Left forelimb (tissue), 1 donor: ENCODE measurements at places on chromosomes 7 and 10.

- no peak for DNase-seq
Observed at GRCh38 chr10:113713640-113713982, 33.9 kb downstream of the CASP7 start.

- DNase-seq = no peak
Observed at GRCh38 chr7:100195222-100195621, 17.5 kb downstream of the STAG3 start.

GRCh38 chr10:35480142-35480541, 125.0 kb upstream of the GJD4 start:
- no peak for DNase-seq

DNA sequence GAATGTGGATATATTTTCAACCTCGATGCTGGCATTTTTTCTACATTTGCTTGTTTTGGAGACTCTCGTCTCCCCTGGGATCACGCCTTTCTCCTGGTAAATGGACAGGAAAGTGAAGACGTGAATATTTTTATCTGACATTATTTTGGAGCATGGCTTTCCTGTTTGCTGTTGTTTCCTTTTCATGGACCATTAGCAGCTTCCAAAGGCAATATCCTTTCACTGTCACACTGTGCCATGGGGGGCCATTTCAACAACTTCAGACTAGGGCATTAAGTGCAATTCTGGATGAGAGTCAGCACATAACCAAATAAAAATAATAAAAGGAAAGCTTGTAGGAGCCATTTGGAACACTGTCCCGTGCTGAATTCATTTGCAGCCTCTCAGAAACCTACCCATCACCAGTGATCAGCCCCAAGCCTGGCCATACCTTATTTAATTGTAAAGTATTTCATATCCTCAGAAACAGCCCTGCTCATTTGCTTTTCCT, 75.9 kb upstream of the NEUROD6 start:
- no peak for DNase-seq

DNA sequence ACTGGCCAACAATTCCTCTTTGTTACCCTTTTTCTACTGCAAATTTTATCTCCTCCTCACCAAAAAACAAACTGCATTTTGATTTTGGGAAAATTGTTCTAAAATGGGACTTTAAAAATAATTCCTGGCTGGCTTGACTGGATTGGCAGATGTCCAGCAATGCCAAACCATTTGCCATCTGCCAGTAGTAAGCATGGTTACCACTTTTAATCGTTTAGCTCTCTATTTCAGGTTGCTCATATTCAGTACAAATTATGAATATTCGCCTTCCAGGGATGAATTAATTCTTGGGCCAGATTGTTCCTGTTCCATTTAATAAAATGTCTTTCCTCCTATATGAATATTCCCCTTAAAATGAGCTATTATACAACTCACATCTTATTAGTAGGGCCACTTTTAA, 35.7 kb downstream of the SMNDC1 start:
- DNase-seq = no peak

DNA sequence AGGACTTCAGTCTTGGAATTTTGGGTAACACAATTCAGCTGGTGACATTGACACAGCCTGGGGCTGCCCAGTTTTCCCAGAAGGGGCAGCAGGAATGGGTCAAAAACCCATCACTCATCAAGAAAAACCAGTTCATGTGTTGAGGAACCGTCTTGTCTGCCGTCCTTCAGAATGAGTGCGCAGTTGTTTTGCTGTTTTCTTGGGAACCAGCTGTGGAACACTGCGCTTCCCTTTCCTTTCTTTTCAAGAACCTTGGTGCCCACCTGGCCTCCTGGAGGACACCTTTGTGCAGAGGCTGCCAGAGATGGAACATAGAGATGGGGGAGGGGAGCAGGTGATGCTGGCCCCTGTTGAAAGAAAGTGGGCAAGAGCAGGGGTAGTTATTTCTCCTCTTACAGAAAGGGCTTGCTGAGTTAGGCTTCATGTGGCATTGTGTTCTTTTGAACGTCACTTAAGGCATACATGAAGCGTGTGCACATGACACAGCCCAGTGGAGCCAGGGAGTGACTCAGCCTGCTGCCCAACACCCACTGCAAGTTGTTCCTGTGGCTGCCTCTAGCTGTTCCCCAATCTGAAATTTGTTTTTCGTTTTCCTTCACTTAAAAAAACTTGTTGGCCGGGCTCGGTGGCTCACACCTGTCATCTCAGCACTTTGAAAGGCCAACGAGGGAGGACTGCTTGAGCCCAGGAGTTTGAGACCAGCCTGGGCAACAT, 87.4 kb upstream of the TNS3 start:
- no peak for DNase-seq

GRCh38 chr7:69638674-69639073, 40.4 kb downstream of the AUTS2 start:
- DNase-seq = no peak

GRCh38 chr7:6642239-6642839, 5.2 kb downstream of the ZNF316 start:
- DNase-seq = no peak

DNA sequence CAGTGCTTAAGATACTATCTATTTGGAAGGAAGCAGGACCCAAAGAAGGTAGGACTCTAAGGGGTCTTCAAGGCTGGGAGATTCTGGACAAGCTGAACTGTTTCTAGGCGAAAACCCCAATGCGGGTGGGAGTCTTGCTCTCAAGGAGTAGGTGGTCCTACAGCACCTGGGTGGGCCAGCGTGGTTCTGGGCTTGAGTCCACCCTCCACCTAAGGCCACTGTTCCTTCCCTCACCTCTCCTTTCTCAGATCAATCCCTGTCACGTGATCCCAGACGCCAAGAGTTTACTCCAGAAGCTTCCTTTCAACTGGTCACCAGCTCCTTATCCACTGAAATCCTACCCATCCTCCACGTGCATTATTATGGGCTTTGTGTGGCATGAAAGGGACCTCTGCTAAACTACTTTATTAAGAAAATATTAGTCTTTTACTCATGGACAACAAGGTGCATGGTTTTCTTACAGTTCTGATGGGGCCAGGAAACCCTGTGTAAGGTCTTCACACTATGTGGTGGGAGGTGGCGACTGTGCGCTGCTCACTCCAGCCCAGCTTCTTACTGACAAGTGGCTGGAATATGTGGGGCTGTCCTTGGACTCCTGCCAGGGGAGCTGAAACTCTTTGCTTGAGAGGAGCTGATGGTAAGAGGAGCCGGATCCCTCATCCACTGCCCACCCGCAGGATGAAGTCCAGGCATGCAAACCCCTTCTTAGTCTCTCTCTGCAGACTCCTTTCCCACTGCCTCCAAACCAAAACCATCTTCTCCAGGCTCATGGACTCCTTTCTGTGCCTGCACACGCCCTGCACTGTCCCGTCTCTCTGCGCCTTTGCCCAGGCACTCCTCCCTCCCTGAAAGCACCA, 1.6 kb downstream of the ZNF746 start:
- DNase-seq = no peak

GRCh38 chr10:17407047-17407446, 47.3 kb downstream of the ST8SIA6 start:
- no peak for DNase-seq

GRCh38 chr10:129538236-129538635, 71.2 kb downstream of the MGMT start:
- DNase-seq = no peak
